ENCODE measurements at places on chromosomes 12 and 14. TPM values are rescaled to one million over a fixed set of nuclear protein-coding genes. Genes with fewer than 3 reads are reported as not detected.

ATF7 gene
- 36.5 TPM for total RNA-seq

GPR84 gene
- not detected for total RNA-seq

ALG10B gene
- 7.8 TPM for total RNA-seq

TAS2R9 gene
- total RNA-seq = 0.13 TPM

AQP5 gene
- total RNA-seq = not detected

NUDT4 gene
- 278 TPM for total RNA-seq

NPFF gene
- not detected for total RNA-seq

CCNB1IP1 gene
- total RNA-seq = 35.2 TPM

CD163L1 gene
- 7.8 TPM for total RNA-seq

INSM2 gene
- total RNA-seq = not detected

CPNE6 gene
- total RNA-seq = not detected

OR11H12 gene
- not detected for total RNA-seq

CLMN gene
- total RNA-seq = 7.4 TPM

LTBP2 gene
- total RNA-seq = 256 TPM

TCL1B gene
- total RNA-seq = not detected

CLEC12A gene
- not detected for total RNA-seq

RCOR1 gene
- 27.5 TPM for total RNA-seq

PZP gene
- total RNA-seq = 0.93 TPM

NR4A1 gene
- total RNA-seq = 1.3 TPM

ANP32D gene
- total RNA-seq = not detected

ABCC9 gene
- 0.07 TPM for total RNA-seq

HOXC6 gene
- total RNA-seq = not detected

PRKCH gene
- total RNA-seq = 160 TPM

SLC38A2 gene
- 823 TPM for total RNA-seq

FOXA1 gene
- 0.13 TPM for total RNA-seq

PTCSC3 gene
- not detected for total RNA-seq

ZDHHC22 gene
- not detected for total RNA-seq

CDCA4 gene
- total RNA-seq = 52.2 TPM

NANOG gene
- not detected for total RNA-seq

FKBP3 gene
- total RNA-seq = 58.4 TPM

KCNA5 gene
- not detected for total RNA-seq

AMN gene
- not detected for total RNA-seq

CLEC4A gene
- 0.14 TPM for total RNA-seq

IGFBP6 gene
- 12.2 TPM for total RNA-seq

ASCL1 gene
- total RNA-seq = not detected

NEUROD4 gene
- total RNA-seq = not detected

KRT3 gene
- total RNA-seq = not detected

DEGS2 gene
- under 0.01 TPM for total RNA-seq

KLRC4 gene
- total RNA-seq = not detected

SERPINA5 gene
- total RNA-seq = not detected

PCED1B gene
- 0.40 TPM for total RNA-seq

RASSF9 gene
- 1.7 TPM for total RNA-seq

RAPGEF3 gene
- total RNA-seq = 43.9 TPM

AICDA gene
- not detected for total RNA-seq

ERP27 gene
- 0.66 TPM for total RNA-seq

MLF2 gene
- total RNA-seq = 97.4 TPM

RILPL1 gene
- total RNA-seq = 11.6 TPM

TC2N gene
- under 0.01 TPM for total RNA-seq

COCH gene
- 0.57 TPM for total RNA-seq

DNAI7 gene
- total RNA-seq = not detected

JDP2 gene
- total RNA-seq = 3.3 TPM
